SW480 (cell line): ENCODE measurements at places on chromosomes 5 and 9.
A peak's percentile ranks its signal among the peaks of the same experiment; 100 is the strongest.

DNA sequence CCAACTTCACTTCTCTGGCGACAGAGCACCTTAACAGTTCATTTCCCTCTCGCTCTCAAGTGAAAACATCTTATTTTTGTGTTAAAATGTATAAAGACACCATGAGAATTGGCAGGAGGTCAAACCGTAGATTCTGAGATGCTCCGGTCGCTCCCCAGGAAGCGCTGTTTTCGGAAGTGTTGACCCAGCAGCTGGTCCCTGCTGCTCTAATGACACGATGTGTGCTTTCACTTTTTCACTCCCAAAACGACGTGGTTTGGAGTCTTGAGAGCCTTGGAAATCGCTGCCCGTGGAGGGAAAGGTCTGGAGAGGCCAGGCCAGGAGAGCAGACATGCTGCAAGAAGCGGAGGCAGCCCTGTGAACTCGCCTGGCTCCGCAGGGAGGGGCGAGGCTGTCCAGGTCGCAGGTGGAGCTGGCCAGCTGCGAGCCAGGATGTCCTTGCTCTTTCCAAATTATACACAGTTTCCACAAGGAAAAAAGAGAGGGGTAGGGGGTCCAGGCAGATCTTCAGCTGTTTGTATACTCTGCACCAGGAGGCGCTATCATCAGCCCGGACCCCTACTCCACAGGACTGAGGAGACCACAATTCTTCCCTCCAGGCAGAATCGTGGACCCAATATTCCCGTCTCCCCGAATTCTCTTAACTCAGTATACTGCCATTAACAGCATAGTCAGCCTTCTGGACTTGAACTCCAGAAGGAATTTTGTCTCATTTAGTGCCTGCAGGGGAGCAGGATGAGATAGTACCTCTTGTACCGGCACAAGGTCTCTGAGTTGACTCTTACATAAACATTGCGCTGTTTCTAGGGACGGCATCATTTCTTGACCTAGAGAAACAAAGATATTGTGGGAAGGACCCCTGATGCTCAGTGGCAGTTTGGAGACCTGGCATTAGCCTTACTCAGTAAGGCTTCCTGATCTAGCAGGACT, 248.6 kb upstream of the ANKRD55 start:
- peak; percentile 58 for DNase-seq

DNA sequence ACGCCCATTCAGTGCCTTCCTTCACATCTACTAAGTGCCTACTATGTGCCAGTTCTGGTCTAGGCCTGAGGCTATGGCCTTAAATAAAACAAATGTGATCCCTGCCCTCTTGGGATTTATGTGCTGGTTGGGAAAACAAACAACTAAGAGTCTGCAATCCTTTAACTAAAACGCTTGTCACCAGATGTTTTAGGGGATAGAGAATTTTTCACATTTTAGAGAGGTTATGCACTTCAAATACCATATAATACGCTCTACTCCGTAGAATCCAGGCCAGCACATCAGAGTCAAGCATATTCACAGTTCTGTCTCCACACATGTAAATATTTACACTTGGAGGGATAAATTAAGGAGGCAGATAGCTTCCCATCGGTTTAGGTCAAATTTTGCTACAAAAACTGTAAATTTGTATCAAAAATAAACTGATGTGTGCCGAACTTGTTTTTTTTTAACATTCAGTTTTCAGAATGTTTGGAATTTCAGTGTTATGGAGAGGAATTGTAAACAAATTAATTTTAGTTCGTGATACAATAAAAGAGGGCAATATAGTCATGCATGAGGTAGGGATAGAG, 22.0 kb upstream of the ADRA1B start:
- DNase-seq = no peak

GRCh38 chr5:126718236-126718868, 58.6 kb upstream of the LMNB1 start:
- no peak for DNase-seq

DNA sequence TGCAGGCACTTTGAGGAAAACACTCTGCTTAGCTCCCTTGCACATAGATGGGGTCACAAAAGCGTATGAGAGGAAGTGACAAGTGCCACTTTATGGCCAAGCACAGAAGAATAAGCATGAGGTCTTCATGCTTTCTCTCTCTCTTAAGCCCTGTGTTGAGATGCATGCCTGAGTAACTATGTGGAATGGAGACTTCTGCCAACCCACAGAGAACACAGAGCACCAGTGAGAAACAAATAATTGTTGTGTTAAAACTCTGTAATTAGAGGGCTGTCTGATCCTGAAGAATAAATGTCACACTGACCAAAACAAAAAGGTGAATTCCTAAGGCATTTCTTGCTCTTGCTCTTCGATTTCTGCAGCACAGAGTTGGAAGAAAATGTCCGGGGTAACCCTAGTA, 488.5 kb downstream of the CTNND2 start:
- no peak for DNase-seq

- DNase-seq = peak; percentile 58
These were observed 30.0 kb downstream of the TRIP13 start for GRCh38 chr5:922436-923280.

GRCh38 chr9:72636621-72637020, 115.2 kb downstream of the TMC1 start:
- no peak for DNase-seq
